ENCODE measurements at places on chromosomes 2 and 18. TPM values are rescaled to one million over a fixed set of nuclear protein-coding genes. Genes with fewer than 3 reads are reported as not detected.

DNA sequence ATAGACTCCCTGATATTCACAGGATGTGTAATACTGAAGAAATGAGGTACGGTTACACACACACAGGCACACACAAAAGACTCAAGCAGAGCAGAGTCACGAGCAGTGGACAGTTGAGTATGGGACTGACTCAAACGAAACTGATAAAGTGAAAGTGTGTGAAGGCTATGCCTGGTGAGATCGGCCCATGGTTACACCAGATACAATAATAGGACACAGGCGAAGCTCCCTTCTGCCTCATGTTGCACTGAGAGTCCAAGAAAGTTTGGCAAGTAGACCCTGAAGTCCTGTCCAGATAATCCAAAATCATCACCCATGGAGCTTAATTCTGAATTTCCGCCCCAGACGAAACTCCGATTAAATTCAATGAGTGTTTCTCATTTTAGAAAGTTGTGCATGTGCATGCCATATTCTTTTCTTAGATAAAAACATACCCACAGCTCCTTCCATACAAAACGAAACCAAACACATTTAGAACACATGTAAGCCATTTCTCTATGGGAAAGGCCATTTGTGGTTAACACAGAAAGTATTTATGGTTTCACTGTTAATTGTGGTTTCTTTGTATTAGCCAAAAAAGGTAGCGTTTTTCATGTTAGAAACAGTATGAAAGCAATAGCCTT, 567.6 kb downstream of the PLCL1 start:
- no peaks in the 10 kb centered on the region for H3K36me3 ChIP-seq
- no peaks in the 10 kb centered on the region for H3K4me1 ChIP-seq
- peaks cover 11% of the 10 kb centered on the region for H3K27me3 ChIP-seq
- no peak overlapping the region for H3K27ac ChIP-seq

DNA sequence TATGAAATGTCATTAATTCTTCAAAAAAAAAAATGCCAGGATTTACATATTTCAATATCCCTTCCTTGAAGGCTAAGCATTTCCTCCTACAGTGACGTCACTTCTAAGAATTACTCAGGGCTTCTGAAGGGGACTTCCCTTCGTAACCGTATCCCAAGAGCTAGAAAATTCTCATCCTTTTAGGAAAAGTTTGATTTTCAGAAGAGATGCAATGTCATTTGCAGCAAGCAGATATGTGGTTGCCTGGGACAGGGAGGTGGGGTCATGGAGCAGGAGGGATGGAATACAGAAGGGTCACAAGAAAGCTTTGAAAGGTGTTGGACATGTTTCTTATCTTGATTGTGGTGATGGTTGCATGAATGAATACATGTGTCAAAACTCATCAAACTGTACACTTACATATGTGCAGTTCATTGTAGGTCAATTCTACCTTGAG, 97.0 kb upstream of the ATL2 start:
- H3K4me1 ChIP-seq = no peaks in the 10 kb centered on the region
- no peak overlapping the region for H3K4me3 ChIP-seq
- H3K27me3 ChIP-seq = no peaks in the 10 kb centered on the region
- no peak for DNase-seq
- no peaks in the 10 kb centered on the region for H3K36me3 ChIP-seq
- no peak overlapping the region for H3K27ac ChIP-seq

- no peak overlapping the region for H3K27ac ChIP-seq
- no peak for DNase-seq
- H3K4me3 ChIP-seq = no peak overlapping the region
- H3K4me1 ChIP-seq = peaks cover 4% of the 10 kb centered on the region
- H3K27me3 ChIP-seq = no peaks in the 10 kb centered on the region
- peaks cover 28% of the 10 kb centered on the region for H3K36me3 ChIP-seq
Observed at GRCh38 chr2:15544227-15544626, 16.9 kb downstream of the NBAS start.

- no peaks in the 10 kb centered on the region for H3K36me3 ChIP-seq
- DNase-seq = no peak
- peaks cover 2% of the 10 kb centered on the region for H3K27me3 ChIP-seq
- no peak overlapping the region for H3K27ac ChIP-seq
- no peak overlapping the region for H3K4me3 ChIP-seq
- H3K4me1 ChIP-seq = no peaks in the 10 kb centered on the region
Observed at GRCh38 chr2:139374296-139374850, 594.2 kb upstream of the NXPH2 start.

DNA sequence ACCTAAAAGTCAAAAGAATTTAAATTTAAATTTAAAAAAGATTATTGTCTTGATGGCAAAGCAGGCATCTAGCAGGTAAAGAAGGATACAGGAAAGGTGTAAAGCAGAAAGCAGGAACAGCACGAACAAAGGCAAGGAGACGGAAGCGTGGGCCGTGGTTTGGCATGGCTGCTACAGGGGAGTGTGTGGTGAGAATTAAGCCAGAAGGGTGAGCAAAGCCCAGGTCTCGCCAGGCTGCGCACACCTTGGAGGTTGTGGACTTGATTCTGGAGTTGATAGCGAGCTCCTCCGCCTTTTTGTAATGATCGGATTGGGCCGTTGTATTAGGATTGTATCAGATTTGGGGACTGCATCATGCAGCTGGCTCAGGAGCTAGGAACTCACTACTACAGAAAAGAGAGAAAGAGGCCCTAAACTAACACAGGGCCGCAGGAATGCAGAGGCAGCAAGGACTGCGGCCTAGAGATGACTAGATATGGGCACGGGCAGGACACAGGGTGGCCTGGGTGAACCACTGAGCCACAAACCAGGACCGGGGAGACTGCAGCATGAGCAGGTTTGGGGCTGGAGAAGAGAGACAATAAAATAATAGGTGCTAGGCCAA, 71.4 kb upstream of the TMEM247 start:
- peaks cover 2% of the 10 kb centered on the region for H3K4me1 ChIP-seq
- peak overlapping the region; percentile 4 for H3K27ac ChIP-seq
- H3K36me3 ChIP-seq = no peaks in the 10 kb centered on the region

GRCh38 chr2:152330235-152330866, 4.6 kb upstream of the FMNL2 start:
- peaks cover 2% of the 10 kb centered on the region for H3K4me1 ChIP-seq
- no peaks in the 10 kb centered on the region for H3K36me3 ChIP-seq
- peaks cover 14% of the 10 kb centered on the region for H3K27me3 ChIP-seq
- no peak overlapping the region for H3K4me3 ChIP-seq
- H3K27ac ChIP-seq = no peak overlapping the region

DNA sequence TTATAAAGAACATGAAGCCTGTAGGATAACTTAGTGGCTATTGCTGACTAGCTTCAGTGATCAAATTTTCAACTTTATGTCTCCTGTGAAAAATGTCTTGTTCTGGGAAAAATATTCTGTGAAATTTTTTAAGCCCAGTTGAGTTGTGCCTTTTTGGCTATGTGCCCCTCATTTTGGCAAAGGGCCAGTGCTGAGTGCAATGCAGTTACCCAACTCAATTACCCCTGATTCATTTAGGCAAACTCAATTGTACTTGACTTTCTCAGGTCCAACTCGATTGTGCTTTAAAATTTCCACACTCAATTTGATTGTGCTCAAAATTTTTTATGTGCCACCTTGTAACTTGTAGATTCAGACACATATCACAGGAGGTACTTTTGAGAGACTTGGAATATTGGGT, 548.8 kb upstream of the NRP2 start:
- H3K36me3 ChIP-seq = peaks cover 10% of the 10 kb centered on the region
- no peak overlapping the region for H3K27ac ChIP-seq
- H3K4me3 ChIP-seq = no peak overlapping the region
- DNase-seq = no peak

DNA sequence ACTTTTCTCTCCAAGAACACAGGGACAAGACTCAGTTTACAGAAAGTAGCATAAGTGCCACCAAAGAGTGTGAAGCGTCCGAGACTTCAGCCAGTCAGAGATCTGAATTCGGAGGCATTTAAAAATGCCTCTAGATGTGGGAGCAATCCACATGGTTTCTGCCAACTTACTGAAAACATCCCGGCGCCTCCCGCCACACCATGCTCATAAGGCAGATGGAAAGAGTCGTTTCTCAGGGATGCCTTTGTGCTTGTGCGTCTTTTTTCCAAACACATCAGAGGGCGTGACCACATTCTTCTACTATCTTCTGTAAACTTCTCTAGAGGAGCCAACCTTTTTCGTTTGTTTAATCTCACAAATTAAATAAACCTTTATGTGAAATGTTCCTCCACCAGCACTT, 88.7 kb downstream of the NRP2 start:
- no peak for DNase-seq
- H3K27me3 ChIP-seq = no peaks in the 10 kb centered on the region
- no peak overlapping the region for H3K4me3 ChIP-seq
- H3K36me3 ChIP-seq = no peaks in the 10 kb centered on the region
- peaks cover 40% of the 10 kb centered on the region for H3K4me1 ChIP-seq

DNA sequence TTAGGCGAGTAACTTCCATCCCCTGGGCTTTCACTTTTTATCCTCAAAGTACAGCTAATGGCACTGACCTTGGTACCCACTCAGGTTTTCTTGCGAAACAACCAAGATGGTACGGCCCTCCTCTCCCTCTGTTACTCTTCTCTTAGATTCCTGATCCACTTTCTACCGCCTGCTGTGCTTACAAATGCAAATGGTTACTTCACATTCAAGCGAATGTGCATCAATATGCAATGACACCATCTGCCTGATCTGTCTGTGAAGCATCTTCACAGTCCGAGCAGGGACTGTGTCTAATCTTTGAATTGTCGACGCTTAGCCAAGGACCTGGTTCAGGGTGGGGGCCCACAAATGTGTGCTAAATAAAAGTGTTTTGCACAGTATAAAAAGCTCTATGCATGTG, 112.2 kb downstream of the TRIB2 start:
- H3K4me3 ChIP-seq = no peak overlapping the region
- H3K4me1 ChIP-seq = no peaks in the 10 kb centered on the region
- DNase-seq = no peak
- H3K36me3 ChIP-seq = no peaks in the 10 kb centered on the region
- peaks cover 3% of the 10 kb centered on the region for H3K27me3 ChIP-seq

DNA sequence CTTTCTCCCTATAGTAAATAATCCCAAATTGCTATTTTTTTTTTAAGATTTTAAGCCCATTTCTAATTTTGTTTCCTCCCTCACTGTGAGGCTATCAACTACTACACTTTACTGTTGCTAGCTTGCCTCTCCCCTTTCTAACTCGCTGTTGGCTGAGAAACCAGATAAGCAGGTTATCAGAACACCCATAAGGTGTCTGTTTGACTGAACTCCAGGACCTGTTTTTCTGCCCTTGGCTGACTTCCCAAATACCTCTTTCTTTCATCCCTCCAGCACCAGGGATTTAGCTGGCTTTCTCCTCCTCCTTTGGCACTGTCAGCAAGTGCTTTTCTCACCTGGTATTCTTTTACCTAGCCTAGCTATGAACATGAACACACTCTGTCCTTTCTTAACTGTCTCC, 11.1 kb downstream of the TRAK2 start:
- peak overlapping the region; percentile 79 for H3K27ac ChIP-seq
- DNase-seq = no peak
- H3K27me3 ChIP-seq = no peaks in the 10 kb centered on the region
- peak overlapping the region; percentile 19 for H3K4me3 ChIP-seq
- peaks cover 35% of the 10 kb centered on the region for H3K4me1 ChIP-seq

Gene AQP12B
- not detected for total RNA-seq

Gene STEAP3
- 6.8 TPM for total RNA-seq
